NCI-H1048 (cell line): ENCODE measurements at places on chromosomes 2 and 18.

DNA sequence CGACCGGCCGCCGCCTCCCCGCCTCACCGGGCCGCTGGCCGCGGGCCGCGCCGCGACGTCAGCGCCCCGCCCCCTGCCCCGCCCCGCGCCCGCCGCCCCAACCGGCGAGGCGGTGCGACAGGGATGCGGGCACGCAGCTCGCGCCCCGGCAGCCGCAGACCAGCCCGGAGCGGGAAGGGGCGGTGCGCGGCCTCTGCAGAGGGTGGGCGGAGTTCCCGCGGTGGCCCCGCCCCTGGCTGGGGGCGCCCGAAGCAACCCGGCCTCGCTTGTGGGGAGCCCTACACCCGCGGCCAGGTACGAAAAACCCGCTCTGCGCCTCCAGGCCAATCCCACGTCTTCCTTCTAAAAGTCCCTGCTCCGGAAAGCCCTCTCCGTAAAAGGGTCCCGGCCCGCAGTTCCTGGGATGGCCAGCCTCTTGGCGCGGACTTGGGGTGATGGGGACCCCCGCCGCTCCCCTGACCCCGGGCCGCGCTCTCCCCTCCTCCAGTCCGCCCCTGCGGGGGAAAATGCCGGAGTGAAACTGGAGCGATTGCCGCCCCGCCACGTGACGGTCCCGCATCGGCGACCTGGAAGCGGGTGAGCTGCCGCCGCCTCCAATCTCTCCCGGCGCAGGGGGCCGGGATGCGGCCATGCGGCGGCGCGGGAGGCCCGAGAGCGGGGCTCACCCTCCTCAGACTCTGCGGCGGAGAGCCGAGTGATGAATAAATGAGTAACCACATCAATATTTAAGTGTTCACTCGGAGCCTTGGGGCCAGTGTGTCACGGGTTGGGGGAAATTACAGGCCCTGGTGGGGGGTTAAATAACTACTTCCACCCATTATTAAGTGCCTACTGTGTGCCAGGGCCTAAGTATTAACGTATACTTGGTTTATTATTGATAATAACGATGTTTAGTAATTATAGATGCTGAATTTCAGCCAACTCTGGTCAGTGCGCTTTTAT is at the start of gene RAB11FIP5:
TSS of gene RAB11FIP5 (minus strand) at position 36 of the 942 bp plus-strand sequence. CDS start 171 bp downstream, outside the sequence.
- peak; percentile 72 for DNase-seq

GRCh38 chr2:19361325-19361990 is 3.0 kb upstream of the OSR1 start:
- DNase-seq: no peak

GRCh38 chr18:22047485-22047884 is 121.9 kb upstream of the GATA6 start:
- DNase-seq: no peak

DNA sequence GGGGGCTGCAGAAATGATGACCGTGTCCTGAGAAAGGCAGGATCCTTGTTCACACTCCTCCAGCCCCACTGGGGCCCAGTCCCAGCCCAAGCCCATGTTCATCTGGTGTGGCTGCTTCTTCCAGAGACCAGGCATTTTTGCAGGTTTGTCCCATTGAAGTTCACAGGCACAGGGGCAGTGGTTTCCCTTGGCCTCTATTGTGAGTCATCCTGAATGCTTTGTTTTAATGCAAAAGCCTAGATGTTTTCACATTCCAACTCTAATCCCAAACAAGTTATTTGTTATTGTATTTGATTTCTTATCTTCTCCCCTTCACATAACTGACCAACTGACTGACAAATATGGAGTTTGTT is 426.4 kb upstream of the ID2 start:
- no peak for DNase-seq

- no peak for DNase-seq
These were observed 75.7 kb downstream of the RNF152 start for GRCh38 chr18:61817086-61817485.

DNA sequence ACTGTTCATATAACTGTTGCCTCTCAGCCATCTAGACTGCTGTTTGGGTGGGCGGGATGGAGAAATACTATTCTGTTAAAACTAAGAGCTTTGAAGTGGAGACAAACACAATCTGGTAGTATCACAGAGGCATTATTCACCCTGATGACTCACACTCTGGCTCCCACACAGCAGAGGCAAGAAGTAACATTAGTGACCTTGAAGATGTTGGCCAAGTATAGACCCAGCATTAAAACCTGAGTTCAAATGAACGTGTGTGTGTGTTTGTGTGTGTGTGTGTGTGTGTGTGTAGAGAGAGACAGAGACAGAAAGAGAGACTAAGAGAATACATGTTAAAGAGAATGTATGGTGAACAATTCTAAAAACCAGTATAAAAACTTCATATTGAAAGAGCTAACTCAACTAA is 22.5 kb upstream of the ACVR1 start:
- DNase-seq: no peak

- no peak for DNase-seq
These were observed 1.4 kb upstream of the TGOLN2 start for GRCh38 chr2:85329181-85329651.

DNA sequence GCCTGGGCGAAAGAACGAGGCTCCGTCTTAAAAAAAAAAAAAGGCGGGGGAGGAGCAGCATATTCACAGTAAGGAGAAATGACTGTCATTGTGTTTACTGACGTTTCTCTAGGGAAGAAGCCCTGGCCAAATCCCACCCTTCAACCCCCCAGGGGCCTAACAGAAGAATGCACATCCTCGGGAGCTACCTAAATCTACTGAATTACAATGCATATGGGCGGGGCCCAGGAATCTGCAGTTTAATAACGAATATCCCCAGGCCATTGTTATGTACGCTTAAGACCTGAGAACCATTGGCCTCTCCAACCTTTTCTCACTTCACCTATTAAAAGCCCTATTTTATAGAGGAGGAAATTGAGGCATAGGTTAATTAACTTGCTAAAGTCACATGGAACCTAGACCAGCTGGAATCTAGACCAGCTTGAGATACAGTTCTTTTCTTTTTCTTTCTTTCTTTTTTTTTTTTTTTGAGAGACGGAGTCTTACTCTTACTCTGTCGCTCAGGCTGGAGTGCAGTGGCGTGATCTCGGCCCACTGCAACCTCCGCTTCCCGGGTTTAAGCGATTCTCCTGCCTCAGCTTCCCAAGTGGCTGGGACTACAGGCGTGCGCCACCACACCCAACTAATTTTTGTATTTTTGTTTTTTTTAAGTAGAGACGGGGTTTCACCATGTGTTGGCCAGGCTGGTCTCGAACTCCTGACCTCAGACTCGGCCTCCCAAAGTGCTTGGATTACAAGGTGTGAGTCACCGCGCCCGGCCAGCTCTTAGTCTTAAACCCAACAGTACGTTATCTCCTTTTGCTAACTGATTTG is 708 bp upstream of the RIF1 start:
- DNase-seq: no peak

- DNase-seq: no peak
These were observed 7.6 kb upstream of the SERPINB12 start for GRCh38 chr18:63534615-63535014.

- DNase-seq: no peak
These were observed 207.6 kb downstream of the AGAP1 start for GRCh38 chr2:235701206-235701981.

DNA sequence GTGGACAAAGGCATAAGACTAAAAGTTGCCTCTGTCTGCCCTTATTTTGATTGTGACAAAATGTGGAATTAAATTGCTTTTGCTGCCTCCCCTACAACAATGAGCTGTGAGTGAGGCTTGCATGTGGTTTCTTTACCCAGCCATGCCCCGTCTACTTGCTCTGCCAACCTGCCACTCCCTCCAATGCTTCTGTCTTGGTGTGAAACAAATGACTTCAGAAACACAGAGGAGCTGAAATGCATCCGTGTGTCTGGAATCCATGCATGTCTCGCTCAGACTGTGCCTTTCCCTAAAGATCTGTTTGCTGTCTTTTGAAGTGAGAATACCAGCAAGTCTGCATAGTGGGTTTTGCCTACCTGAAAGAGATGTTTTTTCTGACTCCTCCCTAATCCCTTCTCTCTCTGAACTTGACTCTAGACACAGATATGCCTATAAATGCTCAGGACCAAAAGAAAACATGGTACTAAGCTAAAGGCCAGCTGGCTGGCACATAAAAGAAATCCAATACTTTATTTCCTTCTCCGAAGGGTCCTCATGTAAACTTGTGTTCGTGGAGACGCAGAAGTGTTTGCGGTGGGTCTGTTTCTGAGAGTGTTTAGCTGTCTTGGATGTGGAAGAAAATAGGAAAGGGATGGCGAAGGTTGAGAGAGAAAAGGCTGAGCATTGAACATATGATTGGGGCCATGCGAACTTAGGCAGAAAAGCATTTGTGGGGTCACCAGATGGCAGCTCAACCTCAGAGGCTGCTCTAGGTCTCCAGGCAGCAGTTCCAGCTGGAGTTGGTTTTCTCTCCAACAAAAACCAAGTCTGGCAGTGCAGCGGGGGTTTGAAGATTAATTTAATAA is 120.5 kb downstream of the CCBE1 start:
- no peak for DNase-seq

DNA sequence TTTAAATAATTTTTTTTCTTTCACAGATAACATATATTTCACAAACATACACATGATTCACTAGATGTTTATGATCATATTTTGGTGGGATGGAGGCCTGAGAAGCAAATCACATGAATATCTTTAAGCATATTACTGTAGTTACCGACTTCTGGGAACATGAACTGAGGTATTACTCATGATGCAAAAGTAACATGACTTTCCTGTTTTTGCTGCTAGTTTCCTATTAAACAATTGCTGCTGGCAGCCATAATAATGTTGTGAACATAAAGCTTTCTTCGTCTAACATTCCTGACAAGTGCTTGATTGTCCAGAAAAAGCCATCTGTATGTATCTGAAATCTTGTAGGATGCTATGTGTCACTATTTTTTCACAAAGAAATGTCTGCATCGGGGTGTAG is 145.4 kb downstream of the MTX2 start:
- DNase-seq: no peak

- no peak for DNase-seq
These were observed 253.8 kb downstream of the TGIF1 start for GRCh38 chr18:3703732-3704176.

GRCh38 chr18:27854631-27855030 is 322.3 kb downstream of the CDH2 start:
- DNase-seq: no peak

DNA sequence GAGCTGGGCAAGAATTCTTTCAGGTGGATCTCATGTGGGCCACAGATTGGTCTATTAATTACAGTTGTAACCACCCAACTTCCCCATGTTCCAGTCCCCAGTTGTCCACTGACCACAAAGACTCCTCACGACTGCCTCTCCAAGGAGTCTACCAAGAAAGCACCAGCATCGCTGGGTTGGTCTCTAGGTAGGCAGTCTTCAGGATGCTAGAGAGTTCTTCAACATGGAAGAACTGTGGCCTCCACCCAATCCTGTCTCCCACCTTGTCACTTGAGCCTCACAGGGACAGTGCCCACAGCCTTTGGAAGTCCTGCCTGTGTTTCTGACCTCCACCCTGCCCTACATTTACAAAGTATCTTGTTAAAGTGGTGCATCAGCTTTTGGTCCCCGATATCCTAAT is 184.7 kb upstream of the FN1 start:
- no peak for DNase-seq

DNA sequence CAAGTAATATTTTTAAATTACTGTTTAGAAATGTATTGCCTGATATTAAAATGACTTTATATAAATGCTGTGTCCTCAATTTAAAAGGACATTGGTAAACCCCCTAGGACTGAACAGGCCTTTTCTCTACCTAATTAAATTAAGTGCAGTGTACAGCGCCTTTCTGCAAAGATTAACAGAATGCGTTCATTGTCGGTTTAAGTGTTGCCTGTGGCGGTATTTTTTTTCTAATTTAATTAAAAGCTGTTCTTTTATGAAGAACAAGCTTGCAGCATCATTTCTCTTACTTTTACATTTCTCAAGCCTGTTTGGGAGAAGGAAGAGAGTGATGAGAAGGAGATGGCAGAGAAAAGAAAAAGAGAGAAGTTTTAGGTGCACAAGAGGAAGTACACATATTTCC is 344.9 kb downstream of the CPS1 start:
- no peak for DNase-seq

DNA sequence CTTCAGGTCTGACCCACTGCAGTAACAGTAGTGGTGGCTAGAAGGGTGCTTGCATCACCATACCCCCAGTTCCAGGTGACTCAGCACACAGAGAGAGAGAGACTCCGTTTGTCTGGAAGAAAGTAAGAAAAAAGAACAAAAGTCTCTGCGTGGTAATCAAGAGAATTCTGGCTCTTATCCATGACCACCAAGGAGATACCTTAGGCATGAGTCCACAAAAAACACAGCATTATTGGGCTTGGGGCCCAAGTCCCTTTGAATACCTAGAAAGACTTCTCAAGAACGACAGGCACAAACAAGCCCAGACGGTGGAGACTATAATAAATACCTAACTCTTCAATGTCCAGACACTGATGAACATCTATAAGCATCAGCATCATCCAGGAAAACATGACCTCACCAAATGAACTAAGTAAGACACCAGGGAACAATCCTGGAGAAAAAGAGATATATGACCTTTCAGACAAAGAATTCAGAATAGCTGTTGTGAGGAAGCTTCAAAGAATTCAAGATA is 21.7 kb upstream of the BAZ2B start:
- no peak for DNase-seq

- DNase-seq: no peak
These were observed 552.7 kb upstream of the HNMT start for GRCh38 chr2:137411585-137411984.

GRCh38 chr2:96148410-96149217 is 3.4 kb upstream of the DUSP2 start:
- no peak for DNase-seq

DNA sequence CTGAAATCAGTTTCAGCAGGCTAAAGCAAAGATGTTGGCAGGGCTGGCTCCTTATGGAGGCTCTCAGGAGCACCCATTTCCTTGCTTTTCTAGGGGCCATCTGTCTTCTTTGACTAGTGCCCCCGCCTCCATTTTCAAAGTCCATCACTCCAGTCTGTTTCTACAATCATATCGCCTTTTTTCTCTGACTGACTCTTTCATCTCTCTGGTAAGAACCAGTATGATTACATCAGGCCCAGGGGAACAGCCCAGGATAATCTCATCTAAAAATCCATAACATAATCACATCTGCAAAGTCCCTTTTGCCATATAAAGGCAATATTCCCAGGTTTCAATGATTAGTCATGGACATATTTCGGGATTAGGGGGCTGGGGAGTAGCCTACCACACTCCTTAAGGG is 57.0 kb downstream of the CUL3 start:
- no peak for DNase-seq

GRCh38 chr18:35005963-35006577 is 35.1 kb upstream of the MAPRE2 start:
- DNase-seq: no peak

DNA sequence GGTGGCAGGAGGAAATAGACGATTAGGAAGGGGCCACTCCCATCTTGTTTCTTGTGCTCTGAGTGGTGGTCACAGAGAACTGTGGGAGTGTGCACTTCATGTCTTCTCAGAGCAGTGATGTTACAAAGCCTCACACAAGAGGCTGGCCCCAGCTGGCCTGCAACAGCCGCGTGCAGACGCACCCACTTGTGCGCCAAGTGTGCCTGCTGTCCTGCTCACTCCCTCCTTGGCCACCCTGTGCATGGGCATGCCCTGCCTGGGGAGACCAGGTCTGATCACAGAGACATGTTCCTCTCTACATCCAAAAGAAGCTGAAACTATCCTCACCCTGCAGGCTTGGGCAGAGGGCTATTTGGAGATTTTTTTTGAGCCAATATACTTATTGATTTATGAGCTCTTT is 108.4 kb downstream of the MRO start:
- no peak for DNase-seq

- no peak for DNase-seq
These were observed 217.0 kb upstream of the CXCR4 start for GRCh38 chr2:136334967-136335366.
